Eye (tissue), 1 donor: ENCODE measurements at places on chromosomes 3 and 15.

DNA sequence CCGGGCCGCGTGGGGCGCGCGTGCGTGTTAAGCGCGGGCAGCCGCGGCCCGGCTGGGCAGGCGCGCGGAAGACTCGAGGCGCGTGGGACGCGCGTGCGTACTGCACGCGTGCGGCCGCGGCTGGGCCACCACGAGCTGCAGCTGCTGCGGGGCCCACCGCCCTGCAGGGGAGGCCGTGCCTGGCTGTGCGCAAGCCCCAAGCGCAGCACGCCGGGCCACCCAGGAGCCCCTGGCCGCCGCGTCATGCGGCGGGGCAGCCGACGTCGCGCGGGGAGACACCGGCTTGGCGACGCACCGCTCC, 590 bp upstream of the TRIM71 start:
- DNase-seq = no peak

- no peak for DNase-seq
These were observed 12.1 kb downstream of the CORO2B start for GRCh38 chr15:68590721-68591389.

DNA sequence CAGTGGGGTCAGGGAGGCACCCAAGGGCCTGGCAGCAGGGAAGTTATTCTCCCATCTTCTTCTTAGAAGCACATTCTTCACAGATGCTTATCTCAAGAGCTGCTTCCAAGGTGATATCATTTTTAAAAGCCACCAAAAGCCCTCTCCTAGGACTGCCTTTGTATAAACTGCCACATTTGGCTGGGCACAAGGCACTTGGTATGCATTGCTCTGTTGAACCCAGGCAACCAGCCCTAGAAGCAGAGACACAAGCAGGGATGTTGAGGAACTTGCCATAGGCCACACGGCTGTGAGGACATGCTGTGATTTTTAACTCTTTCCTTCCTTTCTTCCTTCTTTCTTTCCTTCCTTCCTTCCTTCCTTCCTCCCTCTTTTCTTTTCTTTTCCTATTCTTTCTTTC, 7.4 kb upstream of the SLC6A1 start:
- no peak for DNase-seq

DNA sequence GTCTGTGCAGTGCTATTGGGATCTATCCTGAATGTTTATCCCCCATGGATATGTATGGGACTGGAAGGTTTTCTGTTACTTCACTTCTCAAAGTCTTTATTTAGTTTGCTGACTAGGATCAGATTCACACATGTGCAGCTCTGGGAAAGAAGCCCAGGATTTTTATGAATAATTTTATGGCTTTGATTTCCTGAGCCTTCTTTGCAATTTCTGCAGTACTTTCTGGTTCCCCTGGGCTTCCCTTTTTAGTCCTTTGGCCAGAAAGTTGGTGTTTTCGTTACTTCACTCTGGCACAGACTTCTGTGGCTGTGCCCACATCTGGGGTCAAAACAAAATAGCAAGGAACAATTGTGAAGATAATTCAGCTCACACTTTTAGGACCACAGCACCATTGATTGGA, 721.0 kb downstream of the OTOL1 start:
- peak; percentile 56 for DNase-seq

DNA sequence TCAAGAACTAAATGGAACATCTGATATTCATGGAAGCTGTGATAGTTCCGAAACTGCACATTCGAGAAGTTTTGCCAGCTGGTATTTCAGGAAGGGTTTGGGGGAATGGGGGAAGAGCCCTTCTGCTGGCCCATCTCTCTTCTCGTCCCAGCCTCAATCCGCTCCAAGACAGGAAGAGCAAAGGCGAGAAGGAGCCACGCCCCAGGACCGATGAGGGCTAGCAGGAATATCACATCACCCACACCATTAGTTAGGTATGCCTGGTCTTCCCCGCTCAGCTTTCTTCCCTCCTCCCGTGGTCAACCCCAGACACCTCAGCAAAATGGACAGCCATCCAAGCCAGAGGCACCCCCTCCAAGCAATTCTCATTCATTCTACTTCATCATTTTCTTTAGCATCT, 14.9 kb upstream of the PCSK6 start:
- DNase-seq = no peak

GRCh38 chr3:69172058-69172457, 49.7 kb upstream of the LMOD3 start:
- no peak for DNase-seq

DNA sequence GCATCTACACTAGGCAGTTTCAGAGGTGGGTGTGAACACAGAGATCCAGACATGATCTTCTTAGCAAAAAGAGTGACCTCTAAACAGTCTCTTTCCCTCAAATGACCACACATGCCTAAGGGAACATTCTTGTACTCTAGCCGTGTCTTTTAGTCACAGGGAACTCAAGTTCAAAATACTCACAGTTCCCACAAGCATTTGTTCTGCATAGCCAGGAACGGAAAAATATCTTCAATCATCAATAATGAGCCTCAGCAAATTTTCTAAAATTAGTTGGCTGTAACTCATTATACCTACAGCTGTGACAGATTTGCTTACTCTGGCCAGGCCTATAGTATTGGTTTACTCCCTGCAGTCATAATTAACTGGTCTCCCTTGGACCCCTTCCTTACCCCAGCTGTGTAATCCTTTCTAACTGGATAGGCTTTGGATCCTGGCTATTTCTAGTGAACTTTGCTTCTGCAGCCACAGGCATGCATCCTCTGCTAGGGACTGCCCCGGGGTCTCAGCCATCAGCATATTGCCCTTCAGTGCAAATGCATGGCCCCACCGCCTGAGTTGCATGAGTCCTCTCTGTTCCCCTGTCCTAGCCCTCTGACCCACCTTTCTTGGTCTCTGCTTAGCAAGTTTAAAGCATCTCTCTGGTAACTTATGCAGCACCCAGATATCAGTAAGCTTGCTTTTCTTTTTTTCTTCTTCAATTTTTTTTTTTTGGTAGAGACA, 56.0 kb upstream of the HACD2 start:
- no peak for DNase-seq

DNA sequence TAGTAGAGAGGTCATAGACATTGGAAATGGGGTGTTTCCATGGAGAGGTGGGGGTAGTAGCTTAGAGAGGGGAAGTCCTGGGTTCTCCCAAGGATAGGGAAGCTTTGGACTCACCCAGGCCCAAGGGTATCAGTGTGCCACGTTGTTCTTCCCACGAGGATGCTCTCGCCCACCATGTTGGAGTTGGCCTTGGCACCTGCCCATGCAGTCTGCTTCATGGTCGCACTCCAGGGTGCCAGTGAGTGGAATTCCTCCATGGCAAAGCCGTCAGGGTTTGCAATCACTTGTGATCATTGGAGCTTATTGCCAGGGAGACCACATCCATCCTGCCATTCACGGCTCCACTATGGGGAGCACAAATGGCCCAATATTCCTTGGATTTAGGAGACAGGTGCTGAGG, 60.6 kb downstream of the GRIP2 start:
- no peak for DNase-seq

- peak; percentile 66 for DNase-seq
These were observed 1.8 kb downstream of the DUOX2 start for GRCh38 chr15:45112143-45112590.

GRCh38 chr15:33048255-33048654, 146.3 kb downstream of the FMN1 start:
- no peak for DNase-seq
